Stimulated activated CD8-positive, alpha-beta memory T cell treated with anti-CD3 and anti-CD28 coated beads, Interleukin-4, amount 100 ng/mL, for 4 hours (primary cell): ENCODE measurements at places on chromosomes 6 and 20.

DNA sequence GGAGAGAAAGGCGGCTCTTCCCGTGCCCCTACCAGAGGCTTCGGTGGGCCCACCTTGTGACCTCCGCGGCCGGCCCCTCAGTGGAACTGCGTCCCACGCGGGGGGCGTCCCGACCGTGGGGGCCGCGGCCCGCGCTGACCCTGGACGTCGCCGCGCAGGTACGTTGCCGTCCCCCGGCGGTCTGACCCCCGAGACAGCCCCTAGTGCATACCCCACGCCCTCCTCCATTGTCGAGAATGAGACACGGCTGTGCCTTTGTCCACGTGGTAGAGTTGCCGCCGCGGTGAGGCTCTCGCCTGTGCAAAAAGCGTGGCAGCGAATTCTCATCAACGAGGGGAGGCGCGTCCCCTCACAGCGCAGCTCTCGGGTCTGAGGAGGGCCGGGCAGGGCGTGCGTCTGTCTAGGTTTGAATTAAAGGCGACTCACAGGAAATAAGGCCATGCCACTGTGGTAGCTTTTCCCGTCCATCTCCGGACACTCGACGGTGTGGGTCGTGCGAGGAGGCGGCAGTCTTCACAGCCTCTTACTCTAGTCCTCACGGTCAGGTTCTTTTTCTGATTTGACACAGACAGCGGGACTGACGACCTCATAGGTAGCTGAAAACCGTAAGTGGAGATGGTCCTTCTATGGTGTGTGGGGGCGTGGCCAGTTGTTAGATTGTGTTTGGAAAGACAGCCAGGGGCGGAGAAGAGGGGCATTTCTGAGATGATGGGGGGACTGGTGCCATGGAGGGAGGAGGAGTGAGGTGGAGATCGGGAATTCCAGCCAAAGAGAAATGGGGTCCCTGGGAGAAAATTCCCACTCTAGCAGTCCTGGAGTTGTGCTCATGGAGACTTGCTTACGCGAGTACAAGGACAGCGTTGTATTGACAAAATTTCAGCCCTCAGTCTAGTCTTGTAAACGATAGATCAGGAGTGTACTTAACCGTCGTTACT, 580 bp downstream of the NXT1 start:
- peak; percentile 33 for DNase-seq

DNA sequence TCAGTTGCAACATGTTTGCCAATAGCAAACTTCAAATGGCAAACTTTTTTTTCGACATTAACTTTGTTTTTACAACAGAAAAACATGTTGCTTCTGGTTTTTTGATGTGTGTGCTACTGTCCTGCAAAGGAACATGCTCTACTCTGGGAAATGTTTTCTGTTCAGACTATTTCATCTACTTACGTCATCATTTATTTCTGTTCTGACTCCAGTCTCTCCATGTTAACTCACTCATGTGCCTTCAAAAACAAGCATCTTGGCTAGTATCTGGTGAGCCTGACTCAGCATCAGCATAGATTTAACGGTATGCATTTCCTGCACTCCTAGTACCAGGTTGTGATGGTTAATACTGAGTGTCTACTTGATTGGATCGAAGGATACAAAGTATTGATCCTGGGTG, 36.1 kb upstream of the MAP7 start:
- no peak for DNase-seq

- DNase-seq: no peak
Observed at GRCh38 chr6:31094389-31094881, 17.9 kb downstream of the C6orf15 start.

DNA sequence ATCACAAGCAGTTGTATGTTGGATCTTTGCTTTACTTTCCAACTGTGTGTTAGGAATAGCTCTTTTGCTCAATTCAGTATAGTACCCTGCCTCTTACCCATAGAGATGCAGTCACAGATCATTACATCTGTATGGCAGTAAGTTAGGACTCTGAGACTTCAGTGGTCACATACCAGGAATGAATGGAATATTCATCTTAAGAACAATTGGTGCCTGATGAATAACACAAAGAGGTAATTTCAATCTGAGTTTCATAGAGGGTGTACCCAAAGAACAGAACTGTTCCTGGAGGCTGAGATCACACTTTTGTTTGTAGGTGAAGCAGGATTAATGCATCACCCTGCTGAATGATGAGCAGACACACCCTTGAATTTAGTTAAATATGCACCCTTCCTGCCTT, 28.7 kb upstream of the KIF13A start:
- DNase-seq: no peak

GRCh38 chr20:46053416-46053815, 24.4 kb downstream of the SLC12A5 start:
- DNase-seq: no peak

GRCh38 chr6:46932526-46933319, 11.0 kb upstream of the ADGRF5 start:
- DNase-seq: no peak

DNA sequence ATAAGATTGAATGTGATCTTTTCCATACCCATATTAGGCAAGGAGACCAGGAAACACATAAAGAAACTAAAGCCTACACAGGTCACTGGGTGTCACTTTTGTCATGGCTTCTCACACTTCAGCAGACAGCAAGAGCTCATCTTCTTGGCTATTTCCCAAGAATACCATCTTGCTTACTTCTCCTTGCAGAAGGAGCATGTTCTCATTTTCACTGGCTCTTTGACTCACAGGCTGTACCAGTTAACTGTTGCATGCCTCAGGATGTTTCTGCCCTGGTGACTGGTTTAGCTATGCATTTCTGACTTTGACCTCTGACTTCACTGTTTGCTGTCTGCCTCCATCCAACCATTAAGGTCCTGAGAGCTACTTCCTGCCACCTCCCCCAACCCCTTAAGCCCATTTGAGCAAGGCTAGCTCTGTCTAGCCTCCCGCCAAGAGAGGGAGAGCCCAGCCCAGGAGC, 40.3 kb upstream of the OGFRL1 start:
- DNase-seq: no peak

DNA sequence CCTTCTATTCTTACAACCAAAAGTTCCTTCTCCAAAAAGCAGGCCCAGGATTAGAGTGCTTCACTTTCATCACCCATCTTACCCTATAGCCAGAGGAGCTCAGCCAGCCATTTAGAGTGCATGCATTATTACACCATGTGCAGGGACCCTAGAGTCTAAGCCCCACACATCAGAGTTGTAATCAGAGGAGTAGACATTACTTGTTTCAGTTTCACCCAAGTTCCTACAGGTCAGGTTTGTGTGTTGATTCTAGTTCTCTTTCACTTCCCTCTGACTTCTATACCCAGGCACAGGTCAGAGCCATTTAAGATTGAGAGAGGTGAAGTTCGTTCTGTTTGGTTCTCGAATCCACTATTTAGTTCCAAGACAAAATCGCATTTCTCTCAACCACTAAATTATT, 16.3 kb upstream of the ARFGEF3 start:
- no peak for DNase-seq

GRCh38 chr6:112145080-112145573, 57.7 kb downstream of the FAM229B start:
- DNase-seq: no peak

GRCh38 chr20:32577657-32578056, 7.5 kb downstream of the NOL4L start:
- no peak for DNase-seq

- DNase-seq: no peak
Observed at GRCh38 chr20:22408521-22409402, 175.6 kb downstream of the FOXA2 start.

DNA sequence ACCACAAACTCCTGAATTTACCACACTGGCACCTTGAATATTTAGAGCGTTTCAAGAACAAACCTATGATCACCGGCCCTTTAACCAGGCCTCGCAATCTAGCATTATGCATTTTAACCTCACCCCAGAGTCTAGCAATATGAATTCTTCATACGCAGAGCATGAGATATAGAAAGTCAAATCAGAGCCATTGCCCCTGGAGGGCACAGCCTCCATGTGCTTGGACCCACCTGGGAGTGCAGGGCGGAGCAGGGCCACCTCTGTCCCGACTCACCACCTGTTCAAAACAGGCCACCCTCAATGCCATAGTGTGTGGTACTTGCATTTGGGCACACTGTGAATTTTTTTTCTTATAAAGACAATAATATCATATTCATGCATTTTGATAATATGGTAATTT, 19.5 kb upstream of the AFDN start:
- DNase-seq: no peak

DNA sequence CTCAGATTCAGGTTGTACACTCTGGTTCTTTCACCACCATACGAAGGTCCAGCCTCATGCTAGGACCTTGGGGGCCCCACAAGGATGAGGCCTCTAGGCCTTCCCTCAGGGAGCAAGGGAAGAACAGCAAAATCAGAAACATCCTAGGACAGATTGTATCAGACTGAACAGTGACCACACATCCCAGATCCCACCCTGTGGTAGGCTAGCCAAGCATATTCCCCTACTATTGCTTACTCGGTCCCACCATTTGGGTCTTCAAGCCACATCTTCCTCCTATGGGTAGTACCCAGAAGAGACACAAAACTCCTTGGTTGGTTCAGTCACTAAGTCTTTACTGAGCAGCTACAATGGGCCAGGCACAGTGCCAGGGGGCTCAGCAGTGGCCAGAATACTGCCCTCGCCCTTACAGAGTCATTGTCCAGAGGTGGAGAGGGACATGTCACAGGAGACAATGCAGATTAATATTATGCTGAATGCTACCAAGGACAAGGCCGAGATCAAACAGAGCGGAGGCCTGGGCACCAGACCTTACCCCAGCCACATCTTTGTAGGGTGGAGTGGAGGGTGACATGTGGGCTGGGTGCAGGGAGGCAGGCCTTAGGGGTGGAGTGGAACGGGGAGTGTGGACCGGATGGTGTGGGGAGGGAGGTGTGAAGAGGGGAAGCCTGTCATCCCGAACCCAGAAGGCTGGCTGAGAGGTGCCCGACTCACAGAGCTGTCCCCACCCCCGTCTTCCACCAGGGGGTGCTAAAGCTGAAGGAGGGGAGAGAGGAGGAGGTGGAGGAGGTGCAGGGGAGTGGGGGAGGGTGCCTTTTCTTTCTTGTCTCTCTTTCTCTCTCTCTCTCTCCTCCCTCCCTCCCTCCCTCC, 6.8 kb upstream of the MAPK13 start:
- DNase-seq: peak; percentile 75

DNA sequence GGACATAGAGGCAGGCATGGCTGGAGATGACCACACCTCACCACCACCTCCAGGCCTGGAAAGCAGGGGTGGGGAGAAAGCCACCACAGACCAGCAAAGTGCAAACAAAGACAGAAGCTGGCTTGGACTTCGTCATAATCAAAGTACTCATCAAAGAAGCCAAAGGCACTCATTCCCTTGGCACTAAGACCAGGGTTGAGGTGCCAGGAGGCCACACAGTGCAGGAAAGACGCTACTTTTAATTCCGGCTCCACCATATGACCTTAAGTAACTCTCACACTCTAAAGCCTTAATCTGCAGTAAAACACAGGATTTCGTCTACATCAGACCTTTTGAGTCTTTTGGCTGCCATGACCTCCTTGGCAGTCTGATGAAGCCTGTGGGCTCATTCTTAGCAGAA, 123.1 kb downstream of the HIVEP2 start:
- no peak for DNase-seq

DNA sequence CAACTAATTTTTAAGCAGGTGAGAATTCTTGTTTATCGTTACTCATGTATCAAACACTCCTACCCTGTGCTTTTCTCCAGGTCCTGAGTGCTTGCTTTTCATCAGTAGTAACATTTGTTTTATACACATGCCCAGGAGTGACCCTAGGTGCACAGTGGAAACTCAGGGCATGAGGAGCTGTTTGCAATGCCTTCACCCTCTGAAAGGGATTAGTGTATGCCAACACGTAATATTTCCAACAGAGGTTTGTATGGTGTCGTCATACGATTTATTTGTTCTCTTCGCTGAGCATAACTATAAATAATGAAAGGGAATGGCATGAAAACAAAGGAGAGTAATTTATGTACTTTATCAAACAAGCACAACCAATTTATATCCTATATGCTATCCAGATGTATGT, 537.4 kb upstream of the MMS22L start:
- DNase-seq: no peak

DNA sequence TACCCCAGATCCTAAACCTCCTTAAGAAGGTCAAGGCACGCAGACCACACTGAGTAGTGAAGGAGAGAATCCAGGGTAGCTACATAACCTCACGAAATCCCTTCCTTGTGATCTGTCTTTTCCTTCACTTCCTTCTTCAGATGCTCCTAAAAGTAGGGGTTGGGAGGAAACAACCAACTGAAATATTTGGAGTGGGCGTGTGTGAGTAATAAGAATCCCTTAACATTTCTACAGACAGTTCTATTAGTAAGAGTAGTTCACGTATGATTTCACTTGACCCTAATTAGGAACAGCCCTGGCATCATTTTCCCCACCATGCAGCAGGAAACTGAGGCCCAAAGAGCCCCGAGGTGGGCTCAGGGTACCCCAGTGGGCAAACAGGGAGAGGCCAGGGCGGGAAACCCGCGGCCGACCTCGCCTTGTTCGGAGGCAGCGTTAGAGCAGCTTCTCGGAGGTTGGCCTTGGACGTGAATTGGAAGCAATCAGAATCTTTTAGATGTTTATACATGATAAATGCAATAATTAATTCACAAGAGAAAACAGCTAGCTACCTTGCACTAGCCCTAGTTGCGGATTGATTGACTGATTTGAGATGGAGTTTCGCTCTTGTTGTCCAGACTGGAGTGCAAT, 859 bp upstream of the RAE1 start:
- DNase-seq: no peak

DNA sequence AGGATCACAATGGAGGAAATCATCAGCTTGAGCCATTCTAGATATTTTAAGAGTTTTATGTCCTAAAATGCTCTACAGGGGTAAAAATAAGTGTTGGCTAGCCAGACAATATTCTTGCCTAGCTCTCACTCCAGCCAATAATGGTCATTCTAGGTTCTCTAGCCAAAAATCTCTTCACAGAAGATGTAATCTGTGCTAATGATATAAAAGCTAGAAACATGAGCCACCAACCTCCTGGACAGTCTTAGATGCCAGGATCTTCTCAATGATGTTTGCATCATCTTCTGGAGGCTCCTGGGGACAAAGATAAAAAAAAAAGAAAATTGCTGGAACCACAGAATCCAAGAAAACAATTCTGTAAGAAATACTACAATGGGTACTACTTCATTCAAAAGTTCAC, 119.1 kb downstream of the CHD6 start:
- no peak for DNase-seq

- no peak for DNase-seq
Observed at GRCh38 chr6:2854396-2854982, 12.8 kb upstream of the SERPINB1 start.

GRCh38 chr20:20413810-20414281, 45.9 kb downstream of the INSM1 start:
- no peak for DNase-seq

DNA sequence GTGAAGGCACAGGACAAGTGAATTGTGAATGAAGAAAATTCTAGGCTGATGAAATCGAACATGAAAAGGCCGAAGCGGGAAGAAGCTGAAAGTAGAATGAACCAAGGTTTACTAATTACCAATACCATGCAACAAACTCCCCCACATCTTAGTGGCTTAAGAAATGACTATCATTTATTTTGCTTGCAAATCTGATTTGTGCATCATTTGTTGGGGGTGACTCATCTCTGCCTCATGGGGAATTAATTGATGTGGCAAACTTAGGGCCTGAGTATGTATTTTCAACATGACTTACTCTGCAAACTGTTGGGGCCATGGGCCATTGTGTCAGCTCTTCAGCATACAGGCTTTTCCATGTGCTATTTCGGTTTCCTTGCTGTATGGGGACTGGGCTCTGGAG, 26.8 kb downstream of the PPP1R14C start:
- no peak for DNase-seq
